Naive thymus-derived CD8-positive, alpha-beta T cell (primary cell): ENCODE measurements at places on chromosomes 4 and X. TPM values are rescaled to one million over a fixed set of nuclear protein-coding genes. Genes with fewer than 3 reads are reported as not detected.

GRCh38 chrX:39848900-39849299, 248.9 kb downstream of the BCOR start:
- no peak overlapping the region for H3K27ac ChIP-seq
- no peaks in the 10 kb centered on the region for H3K27me3 ChIP-seq
- H3K4me1 ChIP-seq: peaks cover 6% of the 10 kb centered on the region
- no peak overlapping the region for H3K4me3 ChIP-seq

- H3K36me3 ChIP-seq: no peaks in the 10 kb centered on the region
- no peaks in the 10 kb centered on the region for H3K27me3 ChIP-seq
- H3K4me3 ChIP-seq: no peak overlapping the region
- no peak for DNase-seq
These were observed 1263.5 kb downstream of the PCDH7 start for GRCh38 chr4:31983677-31984076.

- no peak overlapping the region for H3K4me3 ChIP-seq
- no peak for DNase-seq
- no peaks in the 10 kb centered on the region for H3K4me1 ChIP-seq
- H3K27me3 ChIP-seq: peaks cover 1% of the 10 kb centered on the region
- H3K27ac ChIP-seq: no peak overlapping the region
These were observed 932.6 kb downstream of the C4orf33 start for GRCh38 chr4:130028552-130028951.

DNA sequence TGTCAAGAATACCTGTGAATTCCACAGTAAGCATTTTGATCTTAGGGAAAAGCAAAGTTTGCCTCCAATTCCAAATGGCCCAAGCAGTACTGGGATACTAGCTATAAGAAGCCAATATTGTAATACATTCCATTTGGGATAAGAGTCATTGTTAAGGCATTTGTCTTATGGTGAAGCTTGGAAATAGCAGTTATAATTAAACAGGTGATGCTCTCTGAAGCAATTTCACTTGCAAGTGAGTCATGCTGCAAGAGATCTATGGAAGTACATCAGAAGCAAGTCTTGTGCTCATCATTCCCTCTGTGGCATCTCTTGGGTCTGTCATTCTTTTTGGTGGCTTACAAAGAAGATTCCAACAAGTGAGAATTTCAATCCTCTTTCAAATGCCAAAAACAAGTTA, 386.4 kb upstream of the RPS6KA3 start:
- H3K4me1 ChIP-seq: no peaks in the 10 kb centered on the region
- H3K27me3 ChIP-seq: no peaks in the 10 kb centered on the region
- DNase-seq: no peak
- H3K27ac ChIP-seq: no peak overlapping the region
- H3K36me3 ChIP-seq: no peaks in the 10 kb centered on the region

Gene VEGFD
- polyA plus RNA-seq: not detected

DNA sequence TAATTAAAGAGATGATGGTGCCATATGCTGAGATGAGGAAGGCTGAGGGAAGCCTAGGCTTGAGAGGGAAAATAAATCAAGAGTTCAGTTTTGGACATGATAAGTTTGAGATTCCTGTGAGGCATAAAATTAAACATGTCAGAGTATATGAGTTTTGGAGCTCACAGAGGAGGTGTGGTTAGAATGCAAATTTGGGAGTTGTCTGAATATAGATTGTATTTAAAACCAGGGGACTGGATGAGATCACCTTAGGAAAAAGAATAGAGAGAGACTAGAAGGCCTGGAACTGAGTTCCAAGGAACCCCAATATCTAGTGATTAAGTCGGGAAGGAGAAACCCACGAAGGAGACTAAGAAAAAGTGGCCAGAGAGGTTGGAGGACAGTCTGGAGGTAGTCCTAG, 65.5 kb downstream of the FRMPD3 start:
- no peaks in the 10 kb centered on the region for H3K4me1 ChIP-seq
- no peak overlapping the region for H3K27ac ChIP-seq
- H3K4me3 ChIP-seq: no peak overlapping the region
- H3K27me3 ChIP-seq: peaks cover 43% of the 10 kb centered on the region
- no peak for DNase-seq

Gene MAGEA9B
- polyA plus RNA-seq: not detected

Gene SLC9A6
- polyA plus RNA-seq: 17.1 TPM

- no peak for DNase-seq
- no peak overlapping the region for H3K4me3 ChIP-seq
- H3K36me3 ChIP-seq: peaks cover 4% of the 10 kb centered on the region
- no peaks in the 10 kb centered on the region for H3K4me1 ChIP-seq
These were observed 231.5 kb upstream of the ATP6AP2 start for GRCh38 chrX:40349251-40349650.

DNA sequence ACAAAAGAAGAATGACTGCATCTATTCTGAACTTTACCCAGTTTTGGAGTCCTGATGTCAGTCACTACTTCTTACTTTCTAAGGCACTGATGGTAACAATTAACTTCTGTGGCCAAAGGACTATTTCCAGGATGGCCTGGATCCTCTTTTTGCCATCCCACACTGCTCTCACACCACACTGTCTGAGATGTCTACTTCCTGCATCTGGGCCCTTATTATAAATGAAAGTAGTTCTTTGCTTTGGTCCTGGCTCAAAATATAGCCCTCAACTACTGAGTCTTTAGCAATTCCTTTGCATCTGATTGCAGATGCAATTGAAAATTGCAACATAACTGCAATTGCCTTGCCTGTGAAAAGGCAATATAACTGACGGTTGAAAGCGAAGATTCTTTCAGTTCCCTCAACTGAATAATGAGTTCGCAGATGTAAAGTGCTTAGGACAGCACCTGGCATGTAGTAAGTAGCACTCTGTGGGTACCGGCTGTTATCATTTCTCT, 44.2 kb downstream of the COQ2 start:
- H3K27ac ChIP-seq: peak overlapping the region; percentile 58
- H3K27me3 ChIP-seq: no peaks in the 10 kb centered on the region
- H3K4me1 ChIP-seq: peaks cover 23% of the 10 kb centered on the region
- no peak overlapping the region for H3K4me3 ChIP-seq

Gene SERPINA7
- polyA plus RNA-seq: not detected

Gene NDP
- not detected for polyA plus RNA-seq

DNA sequence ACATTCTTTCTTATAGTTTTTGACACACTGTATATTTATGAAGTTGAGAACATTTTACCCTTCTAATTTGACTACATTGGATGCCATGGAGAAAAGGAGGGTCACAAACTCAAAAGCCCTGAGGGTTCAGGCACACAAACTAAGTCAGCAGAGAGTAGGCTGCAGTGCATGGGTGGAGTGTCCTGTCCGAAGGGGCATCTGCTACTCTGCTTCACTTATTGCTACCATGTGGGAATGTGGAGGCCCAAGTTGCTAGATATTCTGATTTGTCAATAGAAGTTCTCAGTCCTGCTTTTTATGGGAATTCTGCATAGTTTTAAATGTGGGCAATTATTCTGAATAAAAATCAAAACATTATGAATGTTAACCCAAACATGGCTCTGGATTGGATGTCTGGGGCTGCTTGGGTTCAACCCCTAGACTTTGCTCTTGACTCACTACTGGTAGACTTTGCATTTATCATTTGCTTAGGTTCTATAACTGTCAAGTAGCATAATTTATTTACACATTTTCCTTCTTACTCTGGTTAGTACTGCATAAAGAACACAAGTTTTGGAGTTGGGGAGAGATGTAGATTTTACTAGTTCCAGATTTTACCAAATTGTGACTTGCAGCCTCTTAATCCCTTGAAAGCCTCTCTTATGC, 255.1 kb downstream of the SPRY1 start:
- no peaks in the 10 kb centered on the region for H3K36me3 ChIP-seq
- H3K27ac ChIP-seq: no peak overlapping the region
- H3K4me3 ChIP-seq: no peak overlapping the region
- H3K4me1 ChIP-seq: peaks cover 7% of the 10 kb centered on the region

DNA sequence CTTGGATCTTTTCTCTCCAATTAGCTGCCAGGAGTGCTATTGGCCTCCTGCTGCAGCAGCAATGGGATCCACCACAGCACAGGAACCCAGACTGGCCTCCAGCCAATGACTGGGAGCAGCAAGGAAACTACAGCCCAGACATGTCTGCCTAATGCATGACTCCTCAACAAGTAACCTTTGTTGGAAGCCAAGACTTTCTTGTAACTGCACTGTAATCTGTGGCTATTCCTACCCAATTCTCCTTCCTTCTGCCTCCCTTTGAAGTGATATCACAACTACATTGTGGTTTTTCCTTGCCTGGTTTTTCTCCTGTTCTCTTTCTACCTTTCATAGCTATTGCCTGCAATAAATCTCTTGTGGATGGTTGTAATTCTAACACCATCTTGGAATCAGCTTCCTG, 39.8 kb downstream of the SNCA start:
- no peak overlapping the region for H3K27ac ChIP-seq
- H3K4me1 ChIP-seq: no peaks in the 10 kb centered on the region
- no peak overlapping the region for H3K4me3 ChIP-seq
- H3K27me3 ChIP-seq: peaks cover 9% of the 10 kb centered on the region
- H3K36me3 ChIP-seq: no peaks in the 10 kb centered on the region
- no peak for DNase-seq

DNA sequence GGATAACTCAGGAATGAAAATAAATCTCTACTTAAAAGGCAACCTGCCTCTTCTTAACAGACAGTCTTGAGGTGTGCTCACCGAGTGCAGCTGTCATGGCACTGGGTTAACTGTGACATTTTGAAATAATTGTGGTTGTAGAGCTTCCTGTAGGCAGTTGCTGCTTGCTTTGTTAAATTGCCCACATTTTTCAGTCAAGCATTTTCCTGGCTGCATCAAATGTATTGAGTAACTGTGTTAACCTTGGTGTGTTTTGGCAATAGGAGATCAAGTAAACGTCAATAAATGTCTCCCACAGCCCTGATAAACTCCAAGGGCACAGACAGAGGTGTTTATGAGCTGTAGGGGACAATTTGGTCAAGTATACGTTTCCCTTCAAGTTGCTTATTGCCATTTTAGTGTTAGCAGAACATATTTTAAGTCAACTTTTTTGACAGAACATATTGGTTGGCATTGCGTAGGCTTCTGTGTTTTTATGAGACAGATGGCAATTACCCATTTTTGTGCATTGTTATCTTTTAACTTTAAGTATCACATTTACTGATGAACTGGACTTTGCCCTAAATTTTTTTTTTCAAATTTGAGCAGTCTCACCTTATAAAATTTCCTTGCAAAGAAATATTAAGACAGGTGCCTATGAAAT, 527.4 kb downstream of the C4orf33 start:
- H3K36me3 ChIP-seq: no peaks in the 10 kb centered on the region
- DNase-seq: no peak
- no peak overlapping the region for H3K4me3 ChIP-seq
- H3K27me3 ChIP-seq: no peaks in the 10 kb centered on the region

Gene FGG
- polyA plus RNA-seq: not detected
